ENCODE measurements at places on chromosomes 7 and 10. TPM values are rescaled to one million over a fixed set of nuclear protein-coding genes. Genes with fewer than 3 reads are reported as not detected.

The ACSM6 gene
- polyA plus RNA-seq = not detected

The PROSER2 gene
- 5.1 TPM for polyA plus RNA-seq

DNA sequence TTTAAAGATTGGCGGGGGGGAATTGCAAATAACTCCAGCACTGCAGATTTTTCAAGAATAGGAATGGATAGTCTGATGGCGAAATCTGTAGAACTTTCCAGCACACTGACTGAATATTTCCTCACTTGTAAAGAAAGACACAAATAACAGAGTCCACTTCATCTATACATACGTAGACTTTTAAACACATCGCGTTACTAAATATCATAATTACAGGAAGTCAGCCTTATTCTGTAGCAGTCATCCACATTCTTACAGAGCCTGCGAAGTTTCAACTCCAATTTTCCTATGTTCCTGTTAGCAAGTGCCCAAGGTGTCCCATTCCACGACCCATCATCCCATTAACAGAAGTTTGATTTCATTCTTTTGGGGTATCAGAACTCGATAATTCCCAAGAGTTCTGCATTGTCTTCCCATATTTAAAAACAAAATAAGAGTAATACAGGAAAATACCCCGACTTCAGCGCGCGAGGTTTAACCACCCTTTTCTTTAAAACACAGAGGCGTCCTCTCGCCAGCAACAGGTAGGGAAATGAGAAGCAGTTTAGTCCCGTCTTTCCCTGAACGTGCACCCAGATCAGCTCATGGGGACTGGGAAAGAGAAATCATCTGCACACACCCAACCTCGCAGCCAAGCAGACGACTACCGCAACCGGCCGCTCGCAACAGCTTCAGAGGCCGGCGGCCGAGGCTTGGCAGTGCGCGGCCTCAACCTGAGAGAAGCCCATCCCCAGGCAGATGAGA lies 880 bp downstream of the HERC4 start:
- peak; percentile 26 for DNase-seq

GRCh38 chr10:5252177-5253037 lies 55.8 kb downstream of the AKR1C4 start:
- no peak for DNase-seq

GRCh38 chr7:36961693-36962092 lies 237.4 kb upstream of the AOAH start:
- DNase-seq = no peak

DNA sequence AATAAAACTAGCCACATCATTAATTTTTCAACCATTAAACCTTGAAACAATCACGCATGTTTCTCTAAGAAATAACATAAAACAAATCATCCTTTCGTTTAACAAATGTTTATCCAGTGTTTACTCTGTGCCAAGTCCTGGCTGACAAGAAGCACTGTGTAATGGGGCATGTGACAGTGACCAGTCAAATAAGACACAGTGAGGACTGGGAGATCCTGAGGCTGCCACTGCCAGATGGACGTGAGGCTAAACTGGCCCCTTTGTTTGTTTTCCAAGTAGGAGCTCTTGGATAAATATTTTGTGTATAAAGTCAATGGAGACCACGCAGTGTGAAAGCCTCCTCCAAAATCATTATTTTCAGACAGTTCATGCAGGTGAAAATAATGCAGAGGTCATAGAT lies 626.2 kb downstream of the SUGCT start:
- DNase-seq = no peak

The RALA gene
- 25.9 TPM for polyA plus RNA-seq

DNA sequence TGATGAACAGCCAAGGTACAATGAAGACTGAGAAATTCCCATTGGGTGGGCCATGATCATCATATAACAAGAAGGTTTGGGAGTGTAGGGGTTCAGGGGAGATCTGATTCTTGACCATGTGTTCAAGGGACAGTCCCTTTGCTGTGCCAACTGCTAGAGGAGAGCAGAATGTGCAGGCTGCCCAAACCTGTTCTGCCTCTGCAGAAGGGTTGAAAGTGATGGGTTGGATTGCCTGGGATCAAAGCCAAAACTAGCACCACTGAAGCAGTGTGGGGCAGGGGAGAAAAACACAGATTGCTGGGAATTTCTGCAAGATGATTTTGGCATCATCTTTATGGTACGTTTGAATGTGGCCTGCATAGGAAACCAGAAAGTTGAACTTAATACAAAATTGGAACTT lies 303.9 kb downstream of the OTUD1 start:
- no peak for DNase-seq

- DNase-seq = no peak
Observed at GRCh38 chr7:78684201-78684600, 769.3 kb downstream of the MAGI2 start.
